ENCODE measurements at places on chromosomes 12 and 14. TPM values are rescaled to one million over a fixed set of nuclear protein-coding genes. Genes with fewer than 3 reads are reported as not detected.

- DNase-seq, result no peak
Measured at GRCh38 chr14:62125793-62126192, 363.6 kb downstream of the SNAPC1 start.

The CDCA3 gene
- total RNA-seq, result 1.3 TPM

DNA sequence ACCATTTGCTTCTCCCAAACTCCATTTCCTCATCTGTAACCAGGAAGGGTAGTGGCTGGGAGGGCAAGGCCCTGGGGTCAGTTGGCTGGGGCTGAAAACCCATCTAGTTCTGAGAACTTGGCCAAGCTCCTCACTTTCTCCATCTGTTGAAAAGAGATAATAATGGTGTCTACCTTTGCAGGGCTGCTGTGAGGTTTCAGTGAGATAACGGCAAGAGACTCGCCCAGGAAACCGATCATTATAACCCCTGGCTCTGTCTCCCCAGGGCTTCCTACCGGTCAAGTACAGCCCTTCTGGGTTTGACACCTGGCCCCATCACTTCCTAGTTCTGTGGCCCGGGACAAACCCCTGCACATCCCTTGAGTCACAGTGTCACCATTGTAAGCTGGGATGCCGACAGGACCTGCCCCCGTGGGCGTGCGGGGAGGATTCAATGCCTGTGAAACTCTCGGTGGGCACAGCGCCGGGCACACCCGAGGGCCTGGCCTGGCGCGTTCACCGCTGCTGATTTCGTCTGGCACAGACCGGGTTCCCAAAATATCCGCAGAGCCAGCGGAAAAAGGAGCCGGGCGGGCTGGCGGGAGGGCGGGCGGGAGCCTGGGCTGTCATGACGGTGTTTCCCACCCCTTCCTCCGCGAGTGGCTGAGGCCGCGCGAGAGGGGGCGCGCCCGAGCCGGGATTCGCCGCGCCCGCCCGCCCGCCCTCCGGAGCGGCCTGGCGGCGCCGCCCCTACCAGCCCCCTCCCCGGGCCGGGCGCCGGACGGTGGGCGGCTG is 4.4 kb downstream of the KMT5A start:
- DNase-seq, result peak; percentile 94

GRCh38 chr12:75528692-75529091 is 17.3 kb upstream of the KRR1 start:
- DNase-seq, result no peak

GRCh38 chr12:122560138-122560537 is 33.1 kb downstream of the KNTC1 start:
- DNase-seq, result no peak

DNA sequence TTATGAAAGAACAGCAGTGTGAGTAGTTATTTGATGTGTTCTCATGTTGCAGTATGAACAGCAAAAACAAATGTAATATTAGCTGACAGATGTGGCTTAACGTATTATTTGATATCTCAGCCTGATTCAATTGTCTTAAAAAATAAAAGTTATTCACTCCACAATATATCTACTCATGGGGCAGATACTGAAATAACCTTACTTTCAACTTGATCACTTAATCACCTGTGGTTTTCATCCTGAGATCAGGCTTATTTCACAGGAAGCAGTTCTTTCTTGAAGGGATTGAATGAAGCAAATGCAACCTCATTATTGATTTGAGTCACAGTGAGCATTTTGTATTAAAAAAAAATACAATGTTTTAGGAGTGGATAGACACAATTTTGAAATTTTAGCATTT is 90.3 kb downstream of the AKAP6 start:
- no peak for DNase-seq

DNA sequence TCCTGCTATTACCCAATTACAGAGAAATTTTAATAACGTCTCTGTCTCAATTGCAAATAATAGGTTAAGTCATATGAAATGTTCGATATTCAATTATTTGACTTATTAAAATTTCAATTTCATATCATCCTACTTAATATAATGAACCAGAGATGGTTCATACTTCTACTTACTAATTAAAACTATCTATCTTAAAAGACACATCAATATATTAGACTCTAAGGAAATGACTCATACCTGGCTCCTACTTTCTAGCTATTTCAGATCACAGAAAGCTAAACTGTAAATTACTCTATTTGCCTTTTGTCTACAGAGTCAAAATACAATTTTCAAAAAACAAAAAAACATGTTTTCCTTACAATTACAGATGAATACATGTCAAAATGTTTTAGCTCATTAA is 99.6 kb downstream of the CAPZA3 start:
- DNase-seq, result no peak

DNA sequence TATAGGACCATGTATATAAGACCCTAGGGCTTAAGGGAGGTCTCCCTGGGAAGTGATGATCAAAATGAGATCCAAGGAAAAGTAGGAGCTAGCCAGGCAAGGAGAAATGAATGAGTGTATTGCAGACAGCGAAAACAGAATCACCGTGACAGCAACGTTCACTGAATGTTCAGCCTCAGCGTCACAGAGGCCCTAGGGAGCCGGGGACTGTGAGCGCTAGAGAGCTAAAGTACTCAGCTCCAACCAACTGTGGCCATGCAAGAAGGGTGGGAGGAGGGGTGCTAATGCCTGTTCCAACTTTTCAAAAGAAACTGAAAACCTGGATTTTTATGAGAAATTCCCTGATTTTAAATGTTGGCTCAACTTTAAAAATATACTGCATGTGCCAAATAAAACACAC is 105.5 kb upstream of the CCND2 start:
- no peak for DNase-seq

GRCh38 chr14:29035134-29035533 is 268.5 kb downstream of the FOXG1 start:
- DNase-seq, result no peak

The CLBA1 gene
- total RNA-seq, result 3.7 TPM

DNA sequence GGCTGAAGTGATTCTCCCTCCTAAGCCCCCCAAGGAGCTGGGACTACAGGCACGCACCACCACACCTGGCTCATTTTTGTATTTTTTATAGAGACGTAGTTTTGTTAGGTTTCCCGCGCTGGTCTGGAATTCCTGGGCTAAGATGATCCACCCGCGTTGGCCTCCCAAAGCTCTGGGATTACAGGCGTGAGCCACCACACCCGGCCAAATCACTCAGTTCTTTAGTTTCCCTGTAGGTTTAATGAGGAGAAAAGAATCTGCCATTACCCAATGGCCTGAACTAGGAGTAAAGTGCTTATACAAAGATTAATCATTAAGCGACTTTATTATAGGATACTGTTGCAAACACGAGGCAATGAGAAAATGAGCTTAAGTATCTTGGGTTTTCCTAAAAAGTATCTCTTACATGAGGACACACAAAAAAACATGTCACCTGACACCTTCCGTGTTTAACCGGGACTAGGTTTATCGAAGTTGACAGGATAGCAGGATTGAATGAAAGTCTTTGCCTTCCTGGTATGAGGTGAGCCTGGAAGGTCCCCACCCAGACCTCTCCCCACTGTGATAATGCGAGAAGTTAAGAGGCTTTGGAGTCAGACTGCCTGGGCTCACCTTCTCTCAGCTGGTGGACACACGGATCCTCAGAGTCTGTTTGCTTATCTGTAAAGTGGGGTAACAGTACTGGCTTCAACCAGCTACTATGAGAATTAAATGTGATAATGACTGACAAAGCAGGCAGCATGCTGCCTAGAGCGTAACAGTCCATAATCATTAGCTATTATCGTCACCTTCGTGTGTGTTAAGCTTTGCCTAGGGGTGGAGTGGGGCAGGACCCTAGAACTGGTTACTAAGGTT is 133.5 kb upstream of the KRAS start:
- DNase-seq, result no peak

The OASL gene
- total RNA-seq, result 0.42 TPM

The KLHL33 gene
- 0.92 TPM for total RNA-seq

- no peak for DNase-seq
Measured at GRCh38 chr14:23787436-23787835, 151.3 kb downstream of the DHRS2 start.

DNA sequence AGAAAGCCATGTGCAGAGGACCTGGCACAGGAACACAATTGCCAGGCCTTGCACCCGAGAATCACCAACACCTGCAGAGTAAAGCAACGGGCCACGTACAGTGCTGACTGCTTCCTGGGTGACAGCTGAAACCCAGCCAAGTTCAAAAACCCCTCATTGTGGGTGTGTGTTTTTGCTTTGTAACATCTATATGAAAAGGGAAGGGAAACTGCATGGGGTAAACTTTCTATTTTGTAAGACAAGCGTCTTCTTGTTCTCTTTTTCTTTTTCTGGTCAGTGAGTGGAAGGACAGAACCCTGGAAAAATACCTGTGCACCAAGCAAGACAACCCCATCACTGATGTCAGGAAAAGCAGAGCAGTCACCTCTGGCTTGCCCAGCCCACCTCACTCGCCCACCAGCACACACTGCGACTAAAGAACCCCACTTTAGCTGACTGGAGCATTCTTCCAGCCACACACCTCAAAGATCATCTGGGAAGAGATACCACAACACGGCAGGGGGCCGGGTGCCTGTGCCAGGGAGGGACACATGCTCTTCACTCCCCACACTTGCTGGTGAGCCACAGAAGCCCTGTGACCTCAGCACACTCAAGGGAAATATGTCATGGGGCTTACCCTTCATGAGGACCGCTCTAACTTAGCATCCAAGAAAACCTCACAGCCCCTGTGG is 172.3 kb downstream of the NDUFA12 start:
- peak; percentile 66 for DNase-seq

GRCh38 chr12:52598966-52599365 is 2.3 kb downstream of the KRT72 start:
- no peak for DNase-seq

The AQP6 gene
- not detected for total RNA-seq

The KRT4 gene
- 0.13 TPM for total RNA-seq

GRCh38 chr12:34400986-34401658 is 378.8 kb downstream of the ALG10 start:
- DNase-seq, result peak; percentile 88

DNA sequence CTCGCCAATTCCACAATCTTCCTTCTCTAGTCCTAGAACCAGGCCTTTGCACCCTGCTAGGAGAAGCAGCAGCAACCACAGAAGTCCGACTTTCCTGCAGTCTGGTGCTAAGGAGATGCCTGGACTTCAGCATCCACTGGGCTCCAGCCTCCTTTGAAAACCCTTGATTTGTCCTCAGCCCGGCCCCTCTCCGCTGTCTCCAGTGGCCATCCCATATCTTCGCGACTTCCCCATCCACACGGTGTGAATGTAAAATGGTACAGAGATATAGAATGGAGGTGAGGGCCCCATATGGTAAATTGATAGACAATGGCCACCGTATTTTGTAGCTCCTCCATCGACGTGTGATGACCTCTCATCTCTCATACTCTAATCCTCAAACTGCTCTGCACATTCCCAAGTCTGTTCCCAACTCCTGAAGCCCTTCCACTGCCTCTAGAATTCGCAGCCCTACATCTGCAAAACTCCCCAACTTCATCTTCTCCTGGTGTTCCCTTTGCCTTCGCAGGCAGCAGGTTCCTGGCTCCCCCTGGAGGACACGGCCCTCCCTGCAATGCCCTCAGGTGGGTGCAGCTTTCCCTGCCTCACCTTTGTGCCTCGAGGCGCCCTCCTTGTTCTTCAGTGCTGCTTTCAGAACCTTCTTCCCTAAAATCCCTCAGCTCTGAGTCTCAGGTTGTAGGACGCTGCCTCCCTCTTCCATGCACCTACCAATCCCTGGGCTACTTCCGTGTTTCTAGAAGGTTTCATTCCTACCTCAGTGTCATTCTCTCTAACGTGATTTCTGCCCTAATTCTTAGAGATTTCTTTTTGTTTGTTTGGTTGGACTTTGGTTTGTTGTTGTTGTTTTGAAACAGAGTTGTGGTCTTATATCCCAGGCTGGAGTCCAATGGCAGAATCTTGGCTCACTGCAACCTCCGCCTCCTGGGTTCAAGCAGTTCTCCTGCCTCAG is 36.7 kb downstream of the TMBIM6 start:
- no peak for DNase-seq

The TEX52 gene
- total RNA-seq, result not detected

DNA sequence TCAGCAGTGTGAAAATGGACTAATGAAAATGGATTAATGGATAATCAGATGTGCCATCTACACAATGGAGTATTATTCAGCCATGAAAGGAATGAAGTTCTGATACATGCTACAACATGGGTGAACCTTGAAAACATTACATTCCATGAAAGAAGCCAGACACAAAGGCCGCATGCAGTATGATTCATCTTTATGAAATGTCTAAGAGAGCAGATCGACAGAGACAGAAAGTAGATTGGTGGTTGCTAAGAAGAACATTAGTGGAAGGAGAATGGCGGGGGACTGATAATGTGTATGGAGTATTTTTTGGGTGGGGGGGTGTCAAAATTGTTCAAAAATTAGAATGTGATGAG is 47.3 kb downstream of the PRKAB1 start:
- DNase-seq, result no peak

- DNase-seq, result no peak
Measured at GRCh38 chr14:55731881-55732498, 152.0 kb downstream of the KTN1 start.

GRCh38 chr14:97788364-97788763 is 991.2 kb downstream of the VRK1 start:
- no peak for DNase-seq

DNA sequence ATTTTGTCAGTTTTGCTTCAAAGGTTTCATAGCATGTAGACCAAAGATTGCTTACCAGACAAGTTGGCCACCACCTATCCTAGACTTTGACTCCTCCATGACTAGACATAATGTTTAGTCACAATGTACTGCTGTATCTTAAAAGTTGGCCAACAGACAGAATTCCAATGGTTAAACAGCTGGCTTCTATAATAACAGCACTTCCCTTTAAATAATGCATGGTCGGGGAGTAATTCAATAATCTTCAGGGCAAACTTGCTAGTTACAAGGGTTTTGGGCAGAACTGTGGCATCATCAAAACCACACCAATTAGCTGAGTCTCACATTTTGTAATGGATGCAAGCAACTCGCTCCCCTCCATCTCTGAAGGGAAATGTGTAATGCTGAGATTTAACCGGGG is 56.9 kb downstream of the IGF1 start:
- DNase-seq, result no peak

DNA sequence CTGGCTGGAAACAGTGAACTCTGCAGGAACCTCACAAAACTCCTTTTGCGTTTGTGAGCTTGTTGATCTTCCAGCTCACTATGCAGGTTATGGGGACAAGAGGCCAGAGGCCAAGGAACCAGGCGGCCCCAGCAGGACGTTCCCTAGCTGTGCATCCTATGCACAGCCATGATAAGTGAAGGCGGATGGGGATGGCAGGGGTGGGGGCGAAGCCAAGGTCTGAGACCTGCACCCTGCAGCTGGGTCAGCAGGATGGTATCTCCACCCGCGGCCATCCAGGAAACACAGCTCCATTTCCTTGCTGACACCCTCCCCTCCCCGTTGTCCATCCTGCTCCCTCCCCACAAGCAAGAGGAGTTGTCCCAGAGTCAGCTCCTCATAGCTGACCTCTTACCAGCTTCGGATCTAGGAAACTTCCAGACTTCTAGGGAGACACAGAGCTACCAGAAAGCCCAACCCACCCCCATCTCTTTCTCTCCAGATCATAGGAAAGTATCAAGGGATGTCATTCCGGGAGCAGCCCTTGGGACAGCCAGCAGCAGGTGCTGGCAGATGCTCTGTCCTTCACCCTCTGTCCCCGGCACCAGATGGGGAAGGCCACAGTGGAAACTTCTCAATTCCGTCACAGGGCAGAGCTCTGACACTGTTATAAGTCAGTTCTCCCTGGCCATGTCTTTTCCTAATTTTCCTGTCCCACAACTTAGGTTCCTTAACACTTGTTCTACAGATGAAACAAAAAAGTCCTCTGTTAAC is 9.4 kb downstream of the ZBTB39 start:
- peak; percentile 72 for DNase-seq

Data from esophagus muscularis mucosa (tissue), 4 donors.